ENCODE measurements at places on chromosomes 2 and 18. TPM values are rescaled to one million over a fixed set of nuclear protein-coding genes. Genes with fewer than 3 reads are reported as not detected.

- no peak for DNase-seq
These were observed 14.2 kb downstream of the SH3YL1 start for GRCh38 chr2:249538-250042.

DNA sequence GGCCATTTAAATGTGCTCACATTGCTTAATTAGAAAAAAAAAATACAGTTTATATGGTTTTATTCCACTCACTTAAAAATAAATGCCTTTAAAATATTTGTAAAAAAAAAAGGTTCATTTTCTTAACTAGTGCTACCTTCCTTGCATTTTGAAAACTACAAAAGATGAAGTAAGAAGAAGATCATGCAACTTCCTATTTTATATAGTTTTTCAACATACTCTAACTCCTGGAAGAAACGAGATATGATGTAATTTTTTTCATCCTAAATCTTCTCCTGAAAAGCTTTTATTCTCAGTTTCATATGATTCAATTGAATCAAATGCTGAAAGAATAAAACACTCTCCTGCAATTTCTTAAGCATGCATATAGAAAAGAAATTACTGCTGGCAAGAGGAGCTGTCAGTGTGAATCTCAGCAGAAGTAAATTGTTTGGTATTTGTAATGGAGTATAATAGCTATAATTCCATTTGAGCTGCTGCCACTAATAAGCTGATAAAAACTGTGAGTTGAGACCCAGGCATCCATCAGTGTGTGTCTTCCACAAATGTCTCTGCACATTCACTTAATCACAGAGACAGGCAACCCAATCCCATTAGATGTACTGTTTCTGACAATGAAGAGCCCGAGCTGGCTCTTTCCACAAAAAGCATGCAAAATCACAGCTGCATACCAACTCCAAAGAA lies 3.7 kb downstream of the FTCDNL1 start:
- no peak for DNase-seq

DNA sequence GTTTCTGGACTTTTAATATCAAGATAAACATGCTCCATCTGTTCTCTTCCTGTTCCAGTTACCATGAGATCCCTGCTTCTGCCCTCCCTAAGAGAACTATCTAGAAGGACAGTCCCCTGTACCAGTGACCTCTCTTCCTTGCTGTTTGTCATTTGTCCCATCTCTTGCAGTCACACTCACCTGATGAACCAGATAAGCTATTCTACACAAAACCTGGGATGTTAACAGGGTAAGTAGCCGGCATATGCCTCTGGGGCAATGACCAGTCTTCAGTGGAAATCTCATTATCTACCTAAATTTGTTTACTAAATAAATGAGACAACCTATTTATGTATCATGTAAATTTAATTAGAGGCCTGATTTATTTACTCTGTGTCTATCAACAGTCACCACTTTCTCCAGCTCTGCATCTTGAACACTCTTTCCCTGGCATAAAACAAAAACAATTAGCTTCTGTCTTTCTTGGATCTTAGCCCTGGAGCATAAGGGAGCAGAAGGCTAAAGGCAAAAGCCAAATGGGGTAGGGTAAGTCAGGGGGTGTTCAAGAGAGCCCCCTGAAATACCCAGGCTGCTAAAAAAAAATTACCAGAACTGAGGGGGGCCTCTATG lies 337.7 kb downstream of the ALK start:
- no peak for DNase-seq

DNA sequence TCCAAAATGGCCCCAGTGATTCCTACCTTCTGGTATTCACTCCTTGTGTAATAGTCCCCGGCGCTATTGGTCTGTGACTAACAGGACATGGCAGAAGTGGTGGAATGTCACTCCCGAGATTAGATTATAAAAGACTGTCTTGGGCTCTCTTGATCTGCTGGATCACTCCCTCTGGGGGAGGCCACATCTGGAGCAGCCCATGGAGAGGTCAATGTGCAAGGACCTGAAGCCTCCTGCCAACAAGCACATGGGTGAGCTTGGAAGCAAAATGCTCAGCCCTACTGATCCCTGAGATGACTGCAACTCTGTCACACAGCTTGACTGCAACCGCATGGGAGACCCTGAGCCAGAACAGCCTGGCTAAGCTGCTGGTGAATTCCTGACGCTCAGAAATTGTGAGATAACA lies 94.3 kb upstream of the GLI2 start:
- peak; percentile 77 for DNase-seq

- DNase-seq = no peak
These were observed 47.7 kb downstream of the NCOA1 start for GRCh38 chr2:24538720-24539119.

DNA sequence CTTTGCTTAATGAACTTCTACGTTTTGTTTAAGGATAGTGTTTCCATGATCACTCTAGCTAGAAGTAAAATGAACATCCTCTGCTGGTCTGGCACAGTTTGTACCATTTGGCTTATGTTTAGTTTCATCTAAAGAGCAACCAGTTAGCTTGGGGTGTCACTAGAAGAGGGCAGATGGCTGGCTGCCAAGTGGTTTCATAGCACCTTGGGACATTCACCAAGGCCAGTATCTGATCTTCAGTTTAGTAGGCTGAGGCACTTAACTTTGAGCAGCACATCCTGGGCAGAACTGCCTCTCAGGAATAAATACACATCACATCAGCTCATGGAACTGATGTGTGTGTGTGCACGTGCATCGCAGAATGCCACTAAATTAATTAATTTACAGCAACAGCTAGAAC lies 68.4 kb downstream of the NXPH2 start:
- DNase-seq = no peak

IDH1 gene
- total RNA-seq = 196 TPM

WDR7 gene
- 26.7 TPM for total RNA-seq

- no peak for DNase-seq
These were observed 86.4 kb downstream of the MAP4K3 start for GRCh38 chr2:39350658-39351057.

GRCh38 chr2:134173338-134174016 lies 80.4 kb upstream of the MGAT5 start:
- no peak for DNase-seq

CCDC85A gene
- 0.45 TPM for total RNA-seq

DNA sequence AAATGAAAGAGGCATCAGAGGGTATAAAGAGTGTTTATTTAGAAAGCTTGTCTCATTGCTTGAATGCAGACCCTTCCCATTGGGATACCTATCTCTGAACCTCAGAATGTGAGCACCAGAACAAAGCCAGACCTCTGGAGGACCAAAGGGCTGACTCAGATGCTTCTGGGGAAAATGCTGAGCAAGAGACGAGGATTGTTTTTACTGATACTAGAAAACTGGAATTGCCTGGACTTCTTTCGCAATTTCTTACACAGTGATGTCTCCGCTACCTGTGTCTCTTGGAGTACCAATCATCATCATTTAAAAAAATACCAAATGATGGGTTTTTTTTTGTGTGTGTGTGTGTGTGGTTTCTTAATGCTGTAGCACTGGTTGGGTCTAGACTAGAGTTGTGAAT lies 55.6 kb upstream of the CCDC85A start:
- DNase-seq = peak; percentile 5

DNA sequence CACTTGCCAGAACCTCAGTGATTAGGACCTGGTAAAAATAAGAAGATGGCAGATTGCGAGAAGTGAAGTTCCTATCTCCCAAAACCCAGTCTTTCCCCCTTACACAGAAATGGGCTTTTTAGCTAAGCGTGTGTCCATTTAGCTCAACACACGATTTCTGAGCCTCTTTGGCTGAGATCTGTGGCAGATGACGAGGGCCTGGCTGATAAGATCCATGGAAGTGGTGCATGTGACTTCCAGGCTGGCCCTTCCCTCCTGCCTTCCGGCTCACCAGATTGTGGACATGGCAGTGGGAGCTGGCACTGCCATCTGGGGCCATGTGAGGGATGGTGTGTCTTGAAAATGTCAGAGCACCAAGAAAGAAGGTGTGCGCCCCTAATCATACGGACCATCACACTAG lies 41.0 kb upstream of the ZFP36L2 start:
- DNase-seq = no peak

DNA sequence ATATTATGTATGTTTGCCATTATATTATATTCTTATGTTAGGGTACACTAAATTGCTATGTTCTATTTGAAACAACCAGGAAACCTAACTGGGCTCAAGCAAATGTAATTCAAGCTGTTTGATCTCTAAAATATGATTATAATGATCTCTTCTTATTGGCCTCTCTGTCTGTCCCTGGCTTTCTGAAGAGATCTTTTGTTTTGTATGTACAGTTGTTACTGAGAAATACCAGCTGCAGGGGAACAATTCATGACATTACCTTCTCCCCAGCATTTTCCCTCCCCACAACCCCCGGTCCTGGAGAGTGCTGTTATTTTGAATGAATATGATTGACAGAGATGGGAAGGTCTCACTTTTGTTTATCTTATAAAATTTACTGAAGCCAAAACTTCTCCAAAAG lies 54.8 kb upstream of the CD28 start:
- no peak for DNase-seq

DNA sequence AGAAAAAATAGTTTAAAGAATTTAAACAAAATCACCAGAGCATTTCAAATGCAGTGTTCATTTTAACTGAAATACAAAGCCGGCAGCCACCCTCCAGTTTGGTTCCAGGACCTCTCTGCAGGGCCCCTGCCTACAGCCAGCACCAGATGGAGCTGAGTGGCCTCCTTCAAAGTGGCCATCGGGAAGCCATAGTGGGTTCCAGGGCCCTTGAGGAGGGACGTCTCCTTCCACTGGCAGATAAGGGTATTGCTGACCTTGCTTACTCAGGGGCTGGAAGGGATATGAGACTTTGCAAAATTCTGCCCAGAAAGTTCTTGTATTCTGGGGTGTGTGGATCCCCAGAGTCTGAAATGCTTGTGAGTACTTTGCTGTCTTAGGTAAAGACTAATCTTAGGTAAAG lies 205.2 kb upstream of the APCDD1 start:
- no peak for DNase-seq

- peak; percentile 65 for DNase-seq
These were observed 90.9 kb downstream of the RNF144A start for GRCh38 chr2:7007846-7008741.

DNA sequence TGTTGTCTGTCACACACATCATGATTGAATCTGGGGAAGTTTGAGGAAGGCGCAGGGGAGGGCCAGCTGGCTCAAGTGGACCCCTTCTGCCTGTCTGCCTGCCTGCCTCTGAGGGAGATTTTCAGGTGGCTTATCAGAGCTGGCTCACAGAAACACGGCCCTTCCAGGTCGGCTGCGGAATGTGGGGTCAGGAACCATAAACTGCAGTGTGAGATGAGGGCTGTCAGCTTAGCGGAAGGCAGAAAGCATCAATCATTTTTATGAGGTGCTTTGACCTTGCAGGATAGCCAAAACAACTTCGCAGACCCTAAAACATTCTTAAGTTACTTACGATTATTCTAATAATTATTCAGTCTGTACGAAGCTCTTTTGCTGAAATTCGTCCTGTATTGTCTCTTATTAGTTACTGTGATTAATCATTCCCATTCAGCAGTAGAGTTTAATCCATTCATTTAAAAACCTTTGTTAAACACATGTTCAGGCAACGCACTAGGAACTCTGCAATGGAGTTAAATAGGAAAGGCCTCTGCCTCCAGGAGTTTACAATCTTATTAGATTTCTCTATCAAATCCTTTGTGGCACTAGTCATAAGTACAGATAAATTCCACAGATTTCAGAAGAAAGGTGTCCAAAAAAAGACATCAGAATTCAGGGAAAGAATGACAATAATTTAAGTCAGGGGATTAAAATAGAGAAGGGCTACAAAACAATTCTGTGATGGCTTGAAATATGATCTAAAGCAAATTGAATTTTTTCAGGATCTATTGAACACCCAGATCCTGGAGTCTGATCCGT lies 371.6 kb downstream of the HRH4 start:
- no peak for DNase-seq

DNA sequence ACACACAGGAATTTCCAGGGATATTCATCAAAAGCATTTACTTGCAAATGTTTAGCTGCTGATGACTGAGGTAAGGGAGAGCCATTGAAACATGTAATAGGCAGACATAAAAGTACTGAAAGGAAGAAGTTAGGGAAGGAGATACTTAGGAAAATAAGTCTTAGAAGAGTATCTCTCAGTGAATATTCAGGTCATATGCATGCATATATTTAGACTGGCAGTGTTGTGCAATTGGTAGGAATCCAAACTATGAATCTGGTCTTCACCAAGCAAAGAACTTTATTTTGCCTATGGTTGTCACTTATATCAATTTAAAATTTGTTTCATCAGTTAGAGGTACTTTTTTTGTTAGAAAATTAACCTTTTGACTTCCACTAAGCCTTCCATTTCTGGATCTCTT lies 1490.7 kb downstream of the SUCLG1 start:
- DNase-seq = no peak

DNA sequence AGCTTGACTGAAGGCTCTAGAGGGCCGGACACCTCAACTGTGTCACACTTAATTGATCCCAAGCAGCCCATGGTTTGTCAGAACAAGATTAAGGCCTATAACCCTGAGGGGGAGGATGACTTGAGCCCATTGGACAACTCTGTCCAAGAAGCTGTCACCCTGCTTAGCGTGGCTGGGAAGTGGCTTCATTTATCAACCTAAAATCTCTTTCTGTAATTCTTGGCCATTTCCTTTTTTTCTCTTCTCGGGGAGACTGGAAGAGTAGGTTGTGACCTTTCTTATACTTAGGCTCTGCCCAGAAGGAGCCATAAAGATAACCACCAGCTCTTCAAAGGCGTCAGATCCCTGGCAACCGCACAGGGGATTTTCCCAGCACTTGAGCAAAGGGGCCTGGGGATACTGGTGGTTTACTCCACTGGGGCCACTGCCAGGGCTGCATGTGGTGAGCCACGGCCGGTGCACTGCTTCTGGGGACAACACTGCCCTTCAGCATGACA lies 265.5 kb downstream of the CYRIA start:
- no peak for DNase-seq

DNA sequence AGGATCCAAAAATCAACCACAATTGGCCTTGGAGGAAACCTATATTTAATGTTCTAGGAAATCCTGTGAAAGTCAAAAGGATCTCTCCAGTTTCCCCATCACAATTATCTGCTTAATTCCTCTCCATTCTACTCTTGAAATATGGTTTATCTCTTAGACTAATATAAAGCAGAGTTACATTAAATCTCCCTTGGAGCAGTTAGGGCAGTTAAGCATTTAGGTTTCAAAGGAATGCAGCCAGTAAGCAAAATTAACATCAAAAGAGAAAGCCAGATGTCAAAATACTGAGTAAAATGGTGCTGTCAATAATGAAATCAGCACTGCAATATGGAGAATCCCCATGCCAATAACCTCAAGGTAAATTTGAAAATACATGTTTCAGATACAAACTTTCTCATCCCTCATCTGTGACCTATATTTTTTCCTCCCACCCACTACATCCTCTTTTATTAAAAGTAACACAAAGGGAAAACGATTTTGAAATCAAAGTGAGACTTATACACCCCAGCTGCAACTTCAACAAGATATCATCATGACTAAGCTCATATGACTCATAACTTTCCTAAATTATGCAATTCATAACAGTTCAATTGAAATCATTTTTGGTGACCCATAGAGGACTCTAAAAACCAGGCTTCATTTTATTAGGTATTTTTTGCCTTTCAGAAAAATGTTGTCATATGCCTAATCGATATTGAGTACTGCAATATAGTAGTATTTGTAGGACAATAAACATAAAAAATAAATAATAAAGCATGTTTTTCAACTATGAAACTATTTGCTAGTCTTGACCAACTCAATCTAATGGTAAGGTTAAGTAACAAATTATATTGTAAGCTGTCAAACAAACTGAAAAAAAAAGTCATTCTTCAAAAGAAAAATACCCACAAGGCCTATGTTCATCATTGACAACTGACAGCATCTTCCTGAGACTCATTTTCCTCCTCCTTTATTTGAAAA lies 3.1 kb downstream of the ADAM17 start:
- peak; percentile 91 for DNase-seq

- no peak for DNase-seq
These were observed 72.1 kb downstream of the PSMG2 start for GRCh38 chr18:12774982-12775381.

- DNase-seq = peak; percentile 11
These were observed 201.2 kb downstream of the CDCA7 start for GRCh38 chr2:173555833-173556232.

Measured in fibroblast of the aortic adventitia (primary cell).